Jurkat, Clone E6-1 (cell line): ENCODE measurements at places on chromosomes 3 and 15.

DNA sequence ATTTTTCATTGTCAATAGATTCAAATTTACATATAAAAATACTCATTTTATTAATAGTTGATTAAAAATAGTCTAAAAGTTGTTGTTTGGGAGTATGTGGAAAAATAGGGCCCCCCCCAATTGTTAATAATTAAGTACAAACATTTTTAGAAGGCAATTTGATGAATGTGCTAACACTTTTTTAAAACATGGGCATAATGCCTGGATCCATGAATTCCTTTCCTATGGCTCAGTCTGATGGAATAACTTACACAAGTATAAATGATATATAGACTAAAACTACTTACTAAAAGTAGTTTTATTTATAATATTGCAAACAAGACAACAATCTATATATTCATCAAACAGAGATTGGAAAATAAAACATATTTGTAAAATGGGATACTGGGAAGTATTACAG, 247.2 kb upstream of the LRRN1 start:
- DNase-seq, result no peak

DNA sequence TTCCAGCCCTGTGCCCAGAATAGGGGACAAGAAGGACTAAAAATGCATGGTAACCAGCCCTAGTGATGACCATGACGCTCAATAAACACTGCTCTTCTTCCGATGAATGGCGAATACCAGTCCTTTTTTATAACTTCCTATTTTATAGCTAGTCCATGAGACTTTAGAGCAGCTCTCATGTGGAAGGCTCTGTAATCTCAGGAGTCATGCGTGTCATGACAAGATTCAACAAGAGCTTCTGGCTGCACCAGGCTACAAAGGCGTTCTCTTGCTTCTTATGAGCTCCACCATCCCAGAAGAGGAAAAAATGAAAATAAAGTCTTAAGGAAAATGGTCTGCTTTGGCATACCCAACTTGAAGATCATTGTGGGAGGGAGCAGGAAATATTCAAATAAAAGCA, 141.0 kb downstream of the TMCO5A start:
- DNase-seq, result no peak

GRCh38 chr15:38854506-38854905, 289.9 kb upstream of the RASGRP1 start:
- no peak for DNase-seq

GRCh38 chr3:169657351-169658124, 6.0 kb downstream of the MECOM start:
- no peak for DNase-seq

DNA sequence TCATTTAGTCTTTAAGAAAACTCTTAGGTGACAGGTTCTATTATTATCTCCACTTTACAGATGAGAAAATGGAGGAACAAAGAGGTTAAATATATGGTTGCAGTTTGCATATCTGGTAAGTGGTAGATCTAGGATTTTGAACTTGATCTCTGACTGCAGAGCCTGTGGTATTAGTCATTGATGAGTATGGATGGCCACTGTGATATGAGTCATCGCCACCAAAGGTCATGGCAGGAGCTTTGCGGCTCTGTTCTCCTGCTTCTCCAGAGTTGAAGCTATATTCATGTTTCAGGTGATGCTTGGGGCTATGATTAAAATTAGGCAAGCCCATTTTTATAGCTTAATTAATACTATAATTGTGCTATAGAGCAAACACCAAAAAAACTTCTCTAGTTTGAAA, 306.2 kb upstream of the DPPA4 start:
- DNase-seq, result no peak

DNA sequence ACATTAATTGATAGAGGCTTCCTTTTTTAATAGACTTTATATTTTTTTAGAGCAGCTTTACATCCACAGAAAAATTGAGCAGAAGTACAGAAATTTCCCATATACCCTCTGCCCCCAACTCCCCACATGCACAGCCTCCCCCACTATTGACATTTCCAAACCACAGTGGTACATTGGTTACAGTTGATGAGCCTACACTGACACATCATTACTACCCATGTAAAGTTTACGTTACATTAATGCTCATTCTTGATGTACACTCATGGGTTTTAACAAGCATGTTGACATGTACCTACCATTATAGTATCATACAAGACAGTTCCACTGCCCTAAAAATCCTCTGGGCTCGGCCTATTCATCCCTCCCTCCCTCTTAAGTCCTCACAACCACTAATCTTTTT, 78.7 kb downstream of the USF3 start:
- DNase-seq, result no peak

DNA sequence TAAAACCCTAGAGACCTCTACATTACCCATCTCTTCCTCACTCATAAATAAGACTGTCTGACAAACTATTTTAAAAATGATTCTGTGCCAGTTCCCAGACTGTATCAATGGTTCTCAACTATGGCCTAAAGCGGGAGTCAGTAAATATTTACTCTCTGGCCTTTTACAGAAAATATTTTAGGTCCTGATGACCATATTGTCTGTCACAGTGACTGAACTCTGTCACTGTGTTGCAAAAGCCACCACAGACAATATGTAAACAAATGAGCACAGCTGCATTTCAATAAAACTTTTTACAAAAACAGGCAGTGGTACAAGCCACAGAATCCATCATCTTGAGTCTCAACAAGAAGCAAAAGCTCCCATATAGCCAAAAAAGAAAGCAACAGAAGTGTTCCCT, 45.4 kb downstream of the PLOD2 start:
- DNase-seq, result no peak

- DNase-seq, result no peak
Measured at GRCh38 chr15:51887887-51888592, 58.6 kb downstream of the TMOD3 start.

- no peak for DNase-seq
Measured at GRCh38 chr3:74590620-74591262, 23.7 kb downstream of the CNTN3 start.

DNA sequence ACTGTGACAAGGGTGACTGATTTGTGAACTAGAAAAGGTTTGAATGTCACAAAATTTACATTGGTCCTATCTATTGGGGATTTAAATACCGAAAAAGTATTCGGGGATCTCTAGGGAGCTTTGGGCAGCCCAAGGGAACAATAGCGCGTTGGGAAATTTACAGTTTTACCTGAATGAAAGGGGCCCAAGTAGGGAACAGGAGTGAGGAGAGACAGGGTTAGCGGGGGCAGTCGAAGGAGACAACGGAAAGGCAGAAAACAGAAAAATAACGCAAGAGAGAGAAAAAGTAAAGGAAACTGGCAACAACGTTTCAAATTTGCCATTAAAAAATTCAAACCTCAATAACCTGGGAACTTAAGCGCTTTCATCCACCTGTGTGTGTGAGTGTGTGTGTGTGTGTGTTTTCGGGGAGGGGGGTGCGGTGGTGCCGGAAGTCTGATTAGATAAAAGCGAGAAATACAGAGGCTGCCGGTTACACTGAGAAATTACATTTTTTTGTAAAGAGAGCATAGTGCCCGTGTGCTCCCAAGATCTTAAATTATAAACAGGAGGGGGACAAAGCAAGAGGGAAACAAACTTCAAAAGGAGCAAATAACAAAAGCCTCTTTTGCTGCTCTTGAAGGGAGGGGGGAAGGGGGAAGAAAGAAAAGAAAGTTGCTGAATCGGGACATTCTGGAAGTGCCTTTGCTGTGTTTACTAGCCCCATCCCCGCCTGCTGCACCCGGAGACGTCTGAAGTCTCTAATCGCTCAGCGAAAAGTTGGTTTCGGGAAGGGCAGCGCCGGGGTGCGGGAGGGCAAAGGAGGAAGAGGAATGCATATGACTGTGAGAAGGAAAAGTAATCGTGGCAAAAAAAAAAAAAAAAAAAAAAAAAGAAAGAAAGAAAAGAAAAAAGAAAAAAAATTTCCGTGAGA, 721 bp upstream of the ZIC1 start:
- no peak for DNase-seq

GRCh38 chr15:81337241-81337640, 13.3 kb upstream of the STARD5 start:
- no peak for DNase-seq

DNA sequence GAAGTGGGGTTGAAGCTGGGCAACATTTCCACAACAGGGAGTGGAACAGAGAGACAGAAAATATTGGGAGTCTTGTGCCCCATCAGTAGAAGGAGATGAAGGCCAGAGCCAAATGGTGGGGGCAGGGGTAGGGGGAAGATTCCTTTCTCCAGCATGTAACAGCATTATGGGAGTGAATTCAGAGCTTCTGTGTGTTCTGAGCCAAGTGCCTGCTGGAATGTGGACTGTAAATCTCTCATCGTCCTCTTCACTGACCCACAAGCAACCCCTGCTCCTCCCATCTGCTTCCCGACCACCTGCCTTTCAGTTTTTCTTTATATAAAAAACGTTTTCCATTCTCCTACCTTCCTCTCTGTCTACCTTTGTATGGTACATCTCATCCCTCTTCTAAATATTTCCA, 344.2 kb upstream of the TPRG1 start:
- DNase-seq, result no peak

DNA sequence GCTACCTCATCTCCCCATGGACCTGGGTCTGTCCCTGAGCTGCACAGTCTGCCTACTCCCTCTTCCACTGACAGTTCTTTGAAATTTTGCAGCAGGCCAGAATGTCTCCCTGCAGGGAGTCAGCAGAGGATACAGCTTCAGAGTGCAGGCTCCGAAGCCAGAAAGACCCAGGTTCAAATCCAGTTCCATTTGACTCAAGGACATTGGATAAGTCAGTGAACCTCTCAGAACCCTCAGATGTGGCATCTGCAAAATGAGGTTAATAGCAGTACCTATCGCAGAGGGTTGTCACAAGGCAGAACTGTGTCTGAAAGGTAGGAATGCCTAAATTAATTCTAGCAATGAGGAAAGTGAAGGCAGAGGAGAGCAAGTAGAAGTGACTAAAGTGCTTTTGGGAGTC, 244.4 kb upstream of the TRIM42 start:
- DNase-seq, result no peak

DNA sequence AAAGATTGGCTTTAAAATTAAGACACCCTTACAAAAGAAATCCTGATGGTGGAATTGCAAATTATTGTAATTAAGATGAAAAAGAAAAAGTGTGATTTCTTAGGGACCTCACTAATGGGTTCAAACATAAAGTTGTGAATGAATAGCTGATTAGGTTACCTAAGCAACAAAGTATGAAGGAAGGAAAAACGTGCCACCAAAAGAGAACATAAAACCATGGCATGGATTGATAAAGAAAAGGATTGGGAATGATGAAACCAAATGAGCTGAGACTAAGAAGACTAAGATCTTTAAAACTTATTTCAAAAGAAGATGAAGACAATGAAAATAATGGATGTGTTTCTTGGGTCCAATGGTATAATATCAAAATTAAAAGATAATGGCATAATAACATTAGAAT, 32.2 kb upstream of the GUCA1C start:
- DNase-seq, result no peak

GRCh38 chr15:39781967-39782302, 706 bp downstream of the FSIP1 start:
- no peak for DNase-seq

DNA sequence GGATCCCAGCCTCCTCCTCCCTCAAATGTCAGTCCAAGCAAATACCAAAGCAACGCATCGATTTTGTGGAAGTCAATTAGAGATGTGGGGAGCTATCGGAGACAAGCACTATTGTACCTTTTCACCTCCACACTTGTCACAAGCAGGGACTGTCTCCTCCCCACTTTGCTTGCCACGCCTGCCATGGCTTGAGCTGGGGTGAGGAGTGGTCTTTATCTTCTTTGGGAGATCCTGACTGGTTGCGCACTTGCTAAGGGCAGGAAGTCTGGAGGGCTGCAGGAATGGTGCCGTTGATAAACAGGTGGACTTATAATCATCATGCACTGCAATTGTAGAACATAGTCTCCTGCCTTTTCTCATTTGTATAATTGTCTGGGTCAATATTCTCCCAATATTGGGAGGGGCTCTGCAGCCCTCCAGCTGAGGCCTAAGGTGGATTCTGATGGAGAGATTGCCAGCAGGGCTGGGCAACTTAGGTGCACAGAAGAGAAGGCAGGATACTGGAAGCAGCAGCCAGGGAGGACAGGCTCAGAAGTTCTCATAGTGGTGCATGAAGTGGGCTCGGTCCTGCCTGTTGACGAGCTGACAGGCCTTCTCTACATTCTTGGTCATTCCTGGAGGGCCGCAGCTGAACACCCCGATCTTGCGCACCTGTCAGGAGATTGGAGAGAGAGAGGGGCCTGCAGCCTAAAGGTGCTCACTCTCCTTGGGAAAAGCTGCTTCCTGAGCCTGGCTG, 20.2 kb downstream of the DUOX2 start:
- no peak for DNase-seq

GRCh38 chr3:127701280-127701911, 28.6 kb downstream of the ABTB1 start:
- no peak for DNase-seq

GRCh38 chr3:106140431-106140830, 271.6 kb upstream of the CBLB start:
- no peak for DNase-seq

GRCh38 chr3:12963231-12963896, 109.9 kb downstream of the IQSEC1 start:
- DNase-seq, result peak; percentile 63

DNA sequence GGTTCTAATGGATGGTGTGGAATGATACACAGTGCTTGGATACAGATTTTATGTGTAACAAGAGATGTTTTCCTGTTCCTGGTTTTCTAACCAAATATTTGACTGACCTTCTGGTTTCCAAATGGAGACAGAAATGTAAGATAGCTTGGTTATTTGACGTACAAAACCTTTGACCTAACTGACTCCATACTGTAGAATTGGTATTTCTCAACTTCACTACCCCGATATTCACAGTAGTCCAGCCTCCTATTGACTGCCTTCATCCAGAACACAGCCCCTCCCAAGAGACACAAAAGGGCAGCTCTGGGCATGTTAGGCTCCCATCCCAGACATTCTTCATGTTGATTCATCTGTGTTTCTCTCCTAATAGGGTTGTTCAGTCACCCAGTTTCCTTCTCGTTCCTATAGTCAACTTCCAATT, 33.4 kb downstream of the MYO1E start:
- DNase-seq, result no peak

GRCh38 chr3:53513556-53514190, 19.3 kb downstream of the CACNA1D start:
- no peak for DNase-seq

DNA sequence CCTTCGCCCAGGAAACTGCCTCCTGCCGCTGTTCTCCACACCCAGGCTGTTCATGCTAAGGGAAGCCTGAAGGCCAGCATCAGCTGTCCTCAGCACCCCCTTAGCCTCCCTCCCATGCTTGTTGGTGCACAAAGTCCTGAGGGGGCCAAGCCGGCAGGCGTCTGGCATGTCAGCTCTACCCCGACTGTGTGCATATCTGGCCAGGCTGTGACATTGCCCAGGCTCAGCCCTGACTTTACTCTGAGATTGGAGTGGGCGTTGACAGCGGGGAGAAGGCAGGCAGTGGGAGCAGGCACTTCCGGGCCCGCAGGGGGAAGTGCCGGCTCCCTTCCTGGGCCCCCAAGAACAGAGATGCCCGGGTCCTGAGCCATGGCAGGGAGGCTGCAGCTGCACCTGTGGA, 492.2 kb downstream of the AGBL1 start:
- no peak for DNase-seq

DNA sequence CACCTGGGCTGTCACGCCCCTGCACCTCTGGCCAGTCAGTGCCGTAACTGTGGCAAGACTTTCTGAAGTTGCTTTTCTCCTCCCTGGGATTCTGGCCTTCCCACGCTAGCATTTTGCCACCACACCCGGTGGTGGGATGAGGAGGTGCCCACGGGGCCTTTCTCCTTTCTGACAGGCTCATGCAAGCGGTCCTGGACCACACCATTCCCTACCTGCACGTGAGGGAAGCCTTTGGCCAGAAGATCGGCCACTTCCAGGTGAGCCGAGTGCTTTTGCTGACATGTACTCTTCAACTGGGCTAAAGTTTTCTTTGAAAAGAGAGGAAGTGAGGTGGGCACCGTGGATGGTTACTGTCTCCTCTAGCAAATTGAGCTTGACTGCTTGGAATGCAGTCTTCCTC, 9.6 kb downstream of the IVD start:
- no peak for DNase-seq
